ENCODE measurements at places on chromosomes 6 and 20.

- no peak for DNase-seq
Observed at GRCh38 chr20:36063916-36064657, 90.5 kb upstream of the EPB41L1 start.

DNA sequence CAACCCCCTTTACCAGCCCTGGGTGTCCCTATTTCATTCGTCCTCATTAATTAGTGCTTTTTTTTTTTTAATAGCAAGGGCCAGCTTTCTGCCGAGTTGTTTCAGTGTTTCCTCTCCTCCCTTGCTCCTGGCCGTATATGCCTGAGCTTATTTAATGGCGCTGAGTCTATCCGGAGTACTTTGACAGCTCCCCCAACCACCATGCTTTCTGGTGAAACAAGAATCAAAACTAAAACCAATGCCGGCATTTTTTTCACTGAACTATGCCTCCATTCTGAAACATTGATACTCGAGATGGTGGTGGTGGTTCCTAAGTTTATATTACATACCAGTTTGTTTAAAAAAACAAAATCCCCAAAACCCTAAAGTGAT, 1.2 kb downstream of the DCBLD1 start:
- no peak for DNase-seq

GRCh38 chr20:44532981-44533331, 11.1 kb upstream of the SERINC3 start:
- DNase-seq: no peak

DNA sequence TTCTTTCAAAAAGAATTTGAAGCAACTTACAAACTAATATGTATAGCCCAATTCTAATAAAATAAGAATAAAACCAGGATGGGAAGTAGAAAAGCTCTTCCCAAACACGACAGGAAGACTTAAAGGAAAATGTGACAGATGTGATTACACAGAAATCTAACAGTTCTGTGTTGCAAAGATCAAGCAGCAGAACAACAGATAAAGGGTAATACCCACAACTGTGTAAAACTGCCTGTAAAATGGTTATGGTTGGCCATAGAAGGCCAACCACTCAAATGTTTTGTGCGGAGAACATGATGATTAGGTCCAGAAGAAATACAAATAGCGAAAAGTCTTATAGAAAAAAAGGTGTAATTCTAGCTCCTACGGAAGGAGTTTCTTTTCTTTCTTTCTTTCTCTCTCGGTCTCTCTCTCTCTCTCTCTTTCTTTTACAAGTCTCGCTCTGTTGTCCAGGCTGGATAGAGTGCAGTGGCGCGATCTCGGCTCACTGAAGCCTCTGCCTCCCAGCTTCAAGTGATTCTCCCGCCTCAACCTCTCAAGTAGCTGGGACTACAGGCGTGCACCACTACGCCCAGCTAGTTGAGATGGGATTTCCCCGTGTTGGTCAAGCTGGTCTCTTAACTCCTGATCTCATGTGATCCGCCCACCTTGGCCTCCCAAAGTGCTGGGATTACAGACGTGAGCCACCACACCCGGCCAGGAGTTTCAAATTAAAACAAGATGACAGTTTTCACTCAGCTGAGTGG, 128.5 kb downstream of the QRSL1 start:
- no peak for DNase-seq

DNA sequence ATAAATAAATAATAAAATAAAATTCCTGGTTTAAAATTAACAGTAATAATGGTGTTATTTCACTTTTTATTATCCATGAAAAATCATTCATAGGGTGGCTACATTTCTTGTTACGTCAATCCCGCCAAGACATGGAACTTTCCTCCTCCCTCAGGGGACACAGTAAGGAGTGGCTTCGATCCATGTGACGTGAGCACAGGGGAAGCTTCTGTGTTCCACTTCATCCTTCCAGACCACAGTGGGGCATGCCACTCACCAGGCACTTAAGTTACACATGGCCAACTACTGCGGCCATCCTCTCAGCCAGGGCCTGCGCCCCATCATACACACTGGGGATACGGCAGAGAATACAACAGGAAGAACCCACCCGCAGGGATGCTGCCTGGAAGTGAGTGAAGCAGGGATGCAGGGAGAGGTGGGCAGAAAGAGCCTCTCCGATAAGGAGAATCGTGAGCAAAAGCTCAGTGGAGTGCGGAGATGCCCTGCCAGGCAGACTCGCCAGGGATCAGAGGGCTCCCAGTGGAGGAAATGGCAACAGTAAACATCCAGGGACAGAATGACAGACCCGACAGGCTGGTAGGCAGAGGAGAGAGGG, 75.3 kb downstream of the ATP9A start:
- DNase-seq: no peak

DNA sequence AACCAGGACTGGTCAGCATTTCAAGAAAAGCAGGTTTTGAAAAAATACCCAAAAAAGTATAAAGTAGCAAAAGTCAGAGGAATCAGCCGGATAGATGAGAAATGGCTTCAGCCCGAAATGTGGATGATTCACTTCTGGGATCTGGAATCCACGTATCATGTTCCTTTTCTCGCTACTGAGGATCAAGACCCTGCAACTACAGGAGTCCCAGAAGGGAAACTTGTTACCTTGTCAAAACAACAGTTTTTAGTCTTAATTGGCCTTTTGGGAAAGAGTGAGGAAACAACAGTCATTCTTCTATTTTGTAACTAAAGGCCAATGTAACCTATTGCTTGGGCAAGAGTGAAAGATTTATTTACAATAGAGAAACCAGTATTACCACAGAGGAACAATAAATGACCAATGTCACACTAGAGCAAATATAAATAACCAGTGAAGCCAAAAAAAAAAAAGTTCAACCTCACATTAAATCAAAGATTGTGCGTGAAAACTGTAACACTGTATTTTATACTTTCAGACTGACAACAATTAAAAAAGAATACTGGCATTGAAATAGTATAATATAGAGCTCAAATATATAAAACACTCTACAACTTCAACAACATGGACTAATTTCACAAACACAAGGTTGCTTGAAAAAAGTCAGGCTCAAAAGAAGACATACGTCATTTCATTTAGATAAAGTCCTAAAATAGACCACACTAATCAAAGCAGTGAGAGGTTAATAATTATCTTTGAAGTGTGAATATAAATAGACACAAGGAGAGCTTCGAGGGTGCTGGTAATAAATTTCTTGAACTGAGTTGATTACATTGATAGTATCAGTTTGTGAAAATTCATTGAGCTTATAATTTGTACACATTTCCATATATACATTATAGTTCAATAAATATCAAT, 116.2 kb downstream of the GFRAL start:
- no peak for DNase-seq

GRCh38 chr6:36514554-36515456, 32.5 kb downstream of the STK38 start:
- DNase-seq: no peak

DNA sequence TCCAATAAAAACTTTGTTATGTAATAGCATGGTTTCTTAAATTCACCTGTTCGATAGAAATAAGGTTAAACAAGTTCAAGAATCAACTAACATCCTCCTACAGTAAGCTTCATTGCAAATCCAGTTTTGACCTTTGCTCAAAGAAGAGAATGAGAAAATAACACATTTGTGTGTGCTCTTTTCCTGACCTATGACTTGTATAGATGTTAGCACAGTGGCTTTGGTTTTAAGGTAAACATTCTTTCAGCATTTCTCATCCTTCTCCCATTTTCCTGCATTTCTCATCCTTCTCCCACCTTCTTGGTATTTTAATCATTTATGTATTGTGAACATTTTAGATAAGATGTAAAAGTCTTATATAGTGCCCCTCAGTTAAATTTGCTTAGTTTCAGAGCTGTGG, 73.9 kb downstream of the PLCB1 start:
- DNase-seq: no peak

DNA sequence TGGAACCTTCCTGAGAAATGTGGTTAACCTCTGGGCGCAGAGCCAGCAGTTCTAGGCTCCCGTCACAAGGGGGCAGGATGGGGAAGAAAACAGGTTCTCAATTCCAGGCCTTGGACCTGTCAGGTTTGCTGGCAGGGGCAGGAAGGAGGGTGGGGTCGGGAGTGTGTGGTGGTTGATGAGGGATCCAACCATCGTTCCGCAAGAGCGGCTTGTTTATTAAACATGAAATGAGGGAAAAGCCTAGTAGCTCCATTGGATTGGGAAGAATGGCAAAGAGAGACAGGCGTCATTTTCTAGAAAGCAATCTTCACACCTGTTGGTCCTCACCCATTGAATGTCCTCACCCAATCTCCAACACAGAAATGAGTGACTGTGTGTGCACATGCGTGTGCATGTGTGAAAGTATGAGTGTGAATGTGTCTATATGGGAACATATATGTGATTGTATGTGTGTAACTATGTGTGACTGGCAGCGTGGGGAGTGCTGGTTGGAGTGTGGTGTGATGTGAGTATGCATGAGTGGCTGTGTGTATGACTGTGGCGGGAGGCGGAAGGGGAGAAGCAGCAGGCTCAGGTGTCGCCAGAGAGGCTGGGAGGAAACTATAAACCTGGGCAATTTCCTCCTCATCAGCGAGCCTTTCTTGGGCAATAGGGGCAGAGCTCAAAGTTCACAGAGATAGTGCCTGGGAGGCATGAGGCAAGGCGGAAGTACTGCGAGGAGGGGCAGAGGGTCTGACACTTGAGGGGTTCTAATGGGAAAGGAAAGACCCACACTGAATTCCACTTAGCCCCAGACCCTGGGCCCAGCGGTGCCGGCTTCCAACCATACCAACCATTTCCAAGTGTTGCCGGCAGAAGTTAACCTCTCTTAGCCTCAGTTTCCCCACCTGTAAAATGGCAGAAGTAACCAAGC, 29.6 kb downstream of the SRSF3 start:
- peak; percentile 81 for DNase-seq

- DNase-seq: no peak
Observed at GRCh38 chr20:45020236-45020886, 54.0 kb downstream of the STK4 start.

- no peak for DNase-seq
Observed at GRCh38 chr20:20637998-20638725, 74.3 kb downstream of the RALGAPA2 start.

GRCh38 chr6:74170118-74170517, 474.1 kb downstream of the CD109 start:
- no peak for DNase-seq

GRCh38 chr20:61927826-61928541, 137.7 kb downstream of the TAF4 start:
- no peak for DNase-seq

- DNase-seq: peak; percentile 66
Observed at GRCh38 chr6:42407379-42407778, 44.3 kb downstream of the TRERF1 start.

- DNase-seq: peak; percentile 79
Observed at GRCh38 chr6:32196682-32197616, 4.5 kb upstream of the GPSM3 start.

DNA sequence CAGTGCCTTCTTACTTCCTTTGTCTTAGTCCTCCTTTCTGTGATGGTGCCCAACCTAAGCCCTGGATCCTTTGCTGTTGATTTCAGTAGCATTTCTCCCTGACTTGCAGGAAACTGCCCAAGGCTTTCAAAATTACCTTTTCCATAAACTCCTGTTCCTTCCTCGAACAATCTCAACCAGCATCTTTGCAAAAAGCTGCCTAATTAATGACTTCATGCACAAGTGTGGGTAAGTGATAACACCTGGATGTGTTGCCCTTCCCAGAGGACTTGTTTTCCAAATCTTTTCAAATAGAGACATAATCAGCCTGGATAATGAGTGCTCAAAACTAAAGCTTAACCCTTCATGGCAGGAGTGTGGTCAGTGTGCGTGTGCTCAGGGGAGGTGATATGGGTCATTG, 118.0 kb downstream of the PCSK2 start:
- no peak for DNase-seq

DNA sequence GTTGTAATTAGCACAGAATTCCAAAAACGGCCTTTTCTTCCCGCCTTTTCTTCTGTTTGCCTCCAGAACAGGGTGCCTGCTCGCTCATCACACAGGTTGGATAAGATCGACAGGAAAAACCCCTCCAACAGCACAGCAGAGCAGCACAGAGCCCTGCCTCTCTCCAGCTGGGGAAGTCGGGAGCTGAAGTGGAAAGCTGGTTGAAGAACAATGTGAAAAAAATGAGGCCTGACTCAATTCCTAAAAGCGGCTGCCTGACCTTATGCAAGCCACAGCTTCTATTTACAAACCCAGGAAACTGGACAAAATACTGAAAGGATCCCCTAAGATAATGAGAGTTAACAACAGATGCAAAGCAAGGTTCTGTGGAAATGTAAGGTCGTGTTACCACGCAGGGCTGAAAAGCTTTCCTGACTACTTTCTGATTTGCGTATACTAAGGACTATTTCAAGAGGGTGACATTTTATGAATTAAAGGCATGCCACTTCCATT, 116.9 kb downstream of the TTLL2 start:
- no peak for DNase-seq

- DNase-seq: peak; percentile 45
Observed at GRCh38 chr6:113936093-113936934, 34.6 kb downstream of the HDAC2 start.

DNA sequence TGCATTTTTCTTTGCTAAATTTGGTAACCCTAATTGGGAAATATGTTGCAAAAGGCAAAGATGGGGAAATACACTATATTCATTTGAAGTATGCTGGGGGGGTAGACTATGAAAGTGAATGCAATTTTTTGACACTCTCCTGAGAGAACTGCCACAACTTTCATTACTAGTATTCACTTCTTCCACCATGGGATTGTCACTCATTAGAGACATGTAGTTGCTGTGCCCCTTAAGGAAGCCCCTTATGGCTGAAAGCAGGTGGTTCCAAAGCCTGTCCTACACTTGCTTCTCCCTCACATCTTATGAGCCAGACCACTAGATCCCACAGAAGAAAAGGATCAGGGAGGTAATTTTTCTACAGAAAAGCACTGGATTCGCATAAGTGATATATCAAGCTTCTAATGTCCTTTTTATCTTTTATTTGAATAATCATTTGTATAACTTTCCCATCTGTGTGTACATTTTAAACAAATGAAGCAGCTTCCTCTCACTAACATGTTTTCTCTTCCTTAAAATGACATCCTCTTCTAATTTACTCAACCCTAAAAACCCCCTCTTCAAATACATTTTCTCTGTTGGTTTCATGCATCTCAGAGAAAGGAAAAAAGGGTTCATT, 83.8 kb downstream of the GCLC start:
- peak; percentile 80 for DNase-seq

- DNase-seq: peak; percentile 17
Observed at GRCh38 chr6:163668061-163668426, 253.5 kb downstream of the QKI start.

Data from CD14-positive monocyte (primary cell).